ENCODE measurements at places on chromosomes 2 and 18.

GRCh38 chr2:39629646-39630045 lies 36.1 kb upstream of the TMEM178A start:
- DNase-seq = no peak

GRCh38 chr18:56000041-56000440 lies 412.0 kb upstream of the TCF4 start:
- DNase-seq = no peak

DNA sequence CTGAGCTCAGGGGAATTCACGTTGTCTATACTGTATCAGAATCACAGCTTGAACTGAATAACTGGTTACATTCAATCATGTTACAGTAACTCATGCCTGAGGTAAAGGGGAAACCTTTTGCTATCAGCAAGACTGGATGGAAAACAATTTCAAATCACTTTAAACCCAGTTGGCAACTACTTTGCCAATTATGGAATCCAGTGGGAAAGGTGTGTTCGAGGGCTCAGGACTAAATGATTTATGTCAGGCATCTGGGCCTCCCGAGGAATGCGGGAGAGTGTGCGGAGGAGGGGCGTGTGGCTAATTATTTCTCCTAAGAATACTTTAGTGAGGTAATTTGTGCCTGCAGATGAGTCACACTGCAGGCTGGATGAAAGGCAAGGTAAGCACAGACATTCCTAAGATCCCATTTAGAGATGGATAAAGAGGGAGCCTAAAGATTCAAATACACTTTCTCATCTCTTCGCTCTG lies 100.1 kb downstream of the HRH4 start:
- no peak for DNase-seq

DNA sequence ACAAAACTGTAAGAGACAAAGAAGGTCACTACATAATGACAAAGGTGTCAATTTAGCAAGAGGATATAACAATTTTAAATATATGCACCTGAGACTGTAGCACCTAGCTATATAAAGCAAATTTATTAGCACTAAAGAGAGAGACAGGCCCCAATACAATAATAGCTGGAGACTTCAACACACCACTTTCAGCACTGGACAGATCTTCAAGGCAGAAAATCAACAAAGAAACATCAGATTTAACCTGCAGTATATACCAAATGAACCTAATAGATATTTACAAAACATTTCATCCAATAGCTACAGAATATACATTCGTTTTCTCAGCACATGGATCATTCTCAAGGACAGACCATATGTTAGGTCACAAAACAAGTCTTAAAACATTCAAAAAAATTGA lies 14.7 kb downstream of the MC2R start:
- DNase-seq = no peak

DNA sequence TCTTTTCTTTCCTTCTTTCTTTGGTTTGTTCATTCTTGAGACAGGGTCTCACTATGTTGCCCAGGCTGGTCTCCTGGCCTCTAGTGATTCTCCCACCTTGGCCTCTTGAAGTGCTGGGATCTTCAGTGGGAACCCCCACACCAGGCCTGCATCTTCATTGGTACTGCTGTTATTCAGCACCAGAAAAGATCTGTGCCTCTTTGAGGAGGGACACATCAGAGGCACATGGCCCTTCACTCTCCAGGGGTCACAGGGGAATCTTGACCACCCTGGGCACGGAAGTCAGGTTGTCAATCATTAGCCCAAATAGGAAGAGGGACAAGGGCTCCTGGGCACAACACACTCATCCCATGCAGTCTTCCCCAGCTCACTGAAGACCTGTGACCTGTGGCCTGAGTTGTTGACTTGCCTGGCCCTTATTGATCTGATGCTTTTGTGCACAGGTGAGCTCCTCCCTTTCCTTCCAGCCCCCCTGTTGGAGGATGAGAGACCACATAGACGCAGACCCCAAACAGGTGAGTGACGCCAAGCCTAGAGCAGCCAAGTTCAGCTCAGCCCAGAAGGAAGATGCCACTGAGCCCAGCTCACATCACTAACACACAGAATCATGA lies 33.0 kb upstream of the ODC1 start:
- no peak for DNase-seq

Data from common myeloid progenitor, CD34-positive (primary cell).